GOT3 (cell line): ENCODE measurements at places on chromosomes 2 and 18.
A peak's percentile ranks its signal among the peaks of the same experiment; 100 is the strongest.

GRCh38 chr2:210713122-210713521 is 156.7 kb downstream of the CPS1 start:
- DNase-seq, result no peak

- DNase-seq, result no peak
These were observed 17.1 kb upstream of the SNED1 start for GRCh38 chr2:240981280-240981679.

DNA sequence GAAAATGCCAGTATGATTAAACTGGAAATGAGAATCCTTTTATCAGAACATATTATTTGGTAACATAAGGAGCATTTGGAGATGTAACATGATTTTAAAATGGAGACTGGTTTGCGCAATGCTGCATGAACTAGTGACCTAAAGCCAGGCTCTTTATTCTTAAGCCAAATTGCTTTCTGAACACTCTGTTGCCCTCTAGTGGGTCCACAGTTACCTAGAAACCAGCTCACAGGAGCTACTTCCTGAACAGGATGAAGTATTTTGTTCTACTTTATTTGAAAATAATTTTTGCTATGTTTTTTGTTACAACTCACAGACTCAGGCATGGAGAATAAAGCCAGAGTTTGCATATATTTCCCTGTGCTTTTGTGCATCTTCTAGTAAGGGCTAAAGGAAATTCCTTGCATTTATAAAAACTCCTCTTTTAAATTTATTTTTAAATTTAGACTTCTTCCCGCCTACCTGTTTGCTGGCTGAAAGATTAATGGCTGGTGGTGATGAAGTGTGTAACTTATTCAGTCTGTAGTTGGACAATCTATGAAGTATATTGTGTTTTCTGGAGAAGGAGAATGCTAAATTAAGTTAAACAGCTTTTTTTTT is 146.7 kb downstream of the PARD3B start:
- peak; percentile 10 for DNase-seq

DNA sequence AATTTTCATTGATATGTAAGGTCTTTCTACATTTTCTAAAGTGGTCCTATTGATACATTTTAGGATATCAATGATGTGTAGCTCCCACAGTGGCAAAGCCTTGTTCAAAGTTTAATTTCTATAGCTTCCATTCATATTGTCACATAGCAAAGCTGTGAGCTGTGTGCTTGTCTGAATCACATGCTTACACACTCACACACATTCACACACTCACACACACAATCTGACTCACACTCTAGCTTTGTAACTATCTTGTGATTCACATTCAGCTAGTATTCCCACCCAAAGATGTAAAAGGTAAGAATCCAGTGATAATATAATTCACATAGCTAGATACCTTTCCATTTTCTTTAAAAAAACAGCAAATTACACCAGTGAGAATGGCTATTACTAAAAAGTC is 58.7 kb downstream of the MAPRE2 start:
- no peak for DNase-seq
